ENCODE measurements at places on chromosomes 2 and 18. TPM values are rescaled to one million over a fixed set of nuclear protein-coding genes. Genes with fewer than 3 reads are reported as not detected.
A peak's percentile ranks its signal among the peaks of the same experiment; 100 is the strongest.

DNA sequence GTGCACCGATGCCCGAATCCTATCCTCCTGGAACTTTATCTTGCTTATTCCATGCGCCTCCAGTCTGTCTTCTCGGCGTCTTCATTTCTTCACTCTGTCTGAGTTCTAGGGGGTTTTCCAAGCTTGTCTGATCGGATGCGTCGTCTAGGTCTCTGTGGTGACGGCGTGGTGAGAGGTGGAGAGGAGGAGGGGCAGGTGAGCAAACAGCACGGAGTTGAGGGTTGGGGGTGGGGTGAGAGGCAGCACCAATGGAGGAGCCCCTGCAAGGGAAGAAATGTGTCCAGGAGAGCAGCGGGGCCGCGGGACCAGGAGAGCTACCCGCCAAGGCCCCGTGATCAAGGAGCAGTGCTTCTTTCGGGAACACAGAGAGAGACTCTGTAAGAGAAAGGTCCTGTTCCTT, 131.3 kb upstream of the TWIST2 start:
- no peak for DNase-seq

GRCh38 chr2:19682493-19682892, 219.3 kb downstream of the TTC32 start:
- peak; percentile 96 for DNase-seq

DNA sequence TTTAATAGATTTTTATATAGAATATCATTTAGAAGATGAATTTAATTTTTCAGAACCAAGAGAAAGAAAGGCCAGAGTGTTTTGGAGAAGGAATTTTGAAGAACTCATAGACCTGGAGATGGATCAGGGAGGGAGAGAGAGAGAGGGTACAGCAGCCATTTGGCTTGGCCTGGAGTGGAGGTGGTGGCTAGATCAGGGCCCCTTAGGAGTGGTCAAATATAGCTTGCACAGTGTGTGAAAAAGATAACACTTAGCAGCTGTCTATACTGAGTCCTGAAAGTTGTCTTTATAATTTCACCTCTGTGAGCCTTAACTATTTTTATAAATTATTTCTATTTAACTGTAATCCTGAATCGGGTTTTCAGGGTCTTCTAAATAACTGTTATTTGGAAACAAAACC, 38.8 kb upstream of the ACYP2 start:
- no peak for DNase-seq

- no peak for DNase-seq
Observed at GRCh38 chr18:54923339-54923956, 35.8 kb downstream of the CCDC68 start.

DNA sequence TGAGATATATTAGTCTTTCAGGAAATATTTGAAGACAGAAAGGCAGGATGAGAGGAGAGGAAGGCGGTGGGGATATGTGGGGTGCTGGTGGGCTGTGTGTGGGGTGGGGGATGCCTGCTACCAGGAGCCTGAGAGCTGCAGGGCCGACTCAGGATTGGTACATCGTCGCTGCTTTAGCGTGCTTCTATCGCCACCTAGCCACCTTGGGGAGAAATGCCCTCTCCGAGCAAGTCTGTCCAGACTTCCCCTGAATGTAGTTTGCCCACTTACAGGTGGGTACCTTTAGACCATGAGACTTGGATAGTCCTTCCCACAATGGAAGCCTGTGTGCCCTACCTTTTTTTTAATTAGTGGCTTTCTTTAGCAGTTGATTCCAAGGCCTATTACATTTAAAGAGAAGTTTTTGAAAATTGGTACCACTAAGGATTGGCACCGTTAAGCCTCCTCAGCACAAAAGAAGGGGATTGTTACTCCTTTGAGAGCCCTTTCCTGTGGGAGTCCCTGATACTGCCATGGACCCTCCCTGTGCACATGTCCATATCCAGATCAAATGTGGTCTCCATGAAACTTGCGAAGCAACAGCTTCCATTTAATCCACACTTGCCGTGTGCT, 114.1 kb upstream of the NDUFV2 start:
- peak; percentile 53 for DNase-seq

Gene OBSL1
- total RNA-seq = 20.8 TPM

- DNase-seq = no peak
Observed at GRCh38 chr2:17430326-17430725, 87.9 kb downstream of the RAD51AP2 start.

Gene PROKR1
- not detected for total RNA-seq

- DNase-seq = no peak
Observed at GRCh38 chr2:22890132-22890531, 494.8 kb upstream of the KLHL29 start.

DNA sequence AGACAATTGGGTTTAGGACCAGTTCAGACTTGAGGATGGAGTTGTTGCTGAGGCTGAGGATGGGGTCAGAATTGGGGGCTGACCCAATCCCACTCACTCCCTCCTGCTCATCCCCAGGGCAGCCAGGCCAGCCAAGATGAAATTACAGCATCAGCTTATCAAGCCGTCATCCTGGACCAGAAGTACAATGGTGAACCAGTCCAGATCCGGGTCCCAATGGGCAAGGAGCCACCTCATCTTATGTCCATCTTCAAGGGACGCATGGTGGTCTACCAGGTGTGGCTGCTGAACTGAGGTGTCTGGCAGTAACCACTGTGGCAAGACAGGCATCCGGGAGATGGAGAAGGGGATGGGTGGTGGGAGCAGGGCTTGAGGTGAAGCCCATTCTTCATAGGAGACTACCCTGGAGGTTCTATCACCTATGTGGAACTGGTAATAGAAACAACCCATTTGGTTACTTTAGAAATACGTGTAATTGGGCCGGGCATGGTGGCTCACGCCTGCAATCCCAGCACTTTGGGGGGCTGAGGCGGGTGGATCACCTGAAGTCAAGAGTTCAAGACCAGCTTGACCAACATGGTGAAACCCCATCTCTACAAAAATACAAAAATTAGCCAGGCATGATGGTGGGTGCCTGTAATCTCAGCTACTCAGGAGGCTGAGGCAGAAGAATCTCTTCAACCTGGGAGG, 13.9 kb downstream of the VIL1 start:
- DNase-seq = no peak

DNA sequence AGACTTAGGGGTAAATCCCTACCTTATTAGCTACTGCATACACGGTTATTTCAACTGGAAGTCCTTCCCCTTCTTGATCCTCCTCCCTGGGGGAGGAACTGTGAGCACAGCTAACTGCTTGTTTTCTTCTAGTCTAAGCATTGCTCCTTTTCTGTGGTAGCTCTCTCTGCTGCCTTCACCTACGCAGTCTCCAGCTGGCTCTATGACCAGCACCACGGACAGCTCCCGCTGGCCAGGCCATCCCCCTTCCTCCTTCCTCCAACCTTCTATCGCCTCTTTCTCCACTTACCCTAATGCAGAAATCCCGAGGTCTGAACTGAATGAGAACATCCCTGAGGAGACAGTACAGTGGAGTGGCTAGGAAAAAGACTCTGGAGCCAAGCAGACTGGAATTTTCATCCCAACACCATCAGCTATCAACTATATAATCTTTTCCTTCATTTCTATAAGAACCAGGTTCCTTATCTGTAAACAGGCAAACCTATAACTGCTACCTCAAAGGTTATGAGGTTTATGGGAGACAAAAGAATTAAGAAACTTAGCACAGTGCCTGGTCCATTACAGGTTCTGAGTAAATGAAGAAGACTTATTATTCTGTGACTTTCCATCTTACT, 4.7 kb upstream of the CFAP65 start:
- peak; percentile 23 for DNase-seq
